ENCODE measurements at places on chromosomes 12 and 14.

DNA sequence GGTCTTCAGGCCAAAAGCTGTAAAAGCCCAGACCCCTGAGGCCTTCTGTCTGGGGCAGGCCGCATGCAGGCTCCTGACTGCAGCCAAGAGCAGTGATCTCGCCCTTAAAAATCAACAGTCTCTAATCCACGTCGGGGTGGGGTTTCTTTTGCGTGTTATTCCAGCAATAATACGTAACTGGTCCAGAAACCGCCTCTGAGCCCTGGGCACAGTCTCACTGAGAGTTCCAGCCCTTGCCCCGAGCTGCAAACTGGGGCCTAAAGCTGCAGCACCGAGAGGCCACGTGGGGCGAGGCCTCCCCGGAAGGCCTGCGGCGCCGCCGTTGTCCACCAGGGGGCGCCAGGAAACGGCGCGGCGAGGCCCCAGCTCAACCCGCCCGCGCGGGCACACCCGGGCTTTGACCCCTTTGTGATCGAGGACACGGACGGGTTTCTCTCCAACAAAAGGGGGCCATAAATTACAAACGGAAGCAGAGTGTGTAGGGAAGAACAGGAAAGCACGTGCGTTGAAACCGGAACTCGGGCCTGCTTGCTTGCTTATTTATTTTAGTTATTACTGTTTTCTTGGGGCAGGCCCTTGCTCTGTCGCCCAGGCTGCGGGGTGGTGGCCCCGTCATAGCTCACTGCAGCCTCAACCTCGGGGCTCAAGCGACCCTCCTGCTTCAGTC lies 87.2 kb downstream of the NINJ2 start:
- DNase-seq: peak; percentile 70

DNA sequence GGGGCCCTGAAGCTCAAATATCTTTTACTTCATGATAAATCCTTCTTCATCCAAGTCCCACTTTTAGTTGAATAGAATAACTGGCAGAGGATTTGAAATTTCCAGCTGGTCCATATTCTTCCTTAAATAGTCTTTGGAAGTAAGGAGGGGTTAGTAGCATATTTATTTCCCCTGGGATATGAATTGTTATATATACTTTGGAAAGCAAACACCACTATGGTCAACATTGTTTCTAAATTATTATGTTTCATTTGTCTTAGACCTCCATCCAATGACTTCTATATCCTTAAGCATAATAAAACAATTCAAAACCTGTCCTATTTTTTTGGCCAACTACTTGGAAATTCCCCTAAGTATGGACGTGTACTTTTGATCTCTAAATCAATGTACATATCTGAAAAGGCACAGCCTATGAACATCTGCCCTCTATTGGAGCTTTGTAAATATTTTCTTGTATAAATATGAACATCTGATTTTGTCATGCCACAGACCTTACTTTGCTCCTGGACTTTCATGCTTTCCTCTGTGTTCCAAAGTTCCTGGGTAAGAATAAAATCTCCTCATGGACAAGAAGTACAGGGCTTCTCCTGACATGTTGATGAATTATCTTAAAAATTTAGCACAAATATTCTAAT lies 1212.0 kb downstream of the GALC start:
- DNase-seq: no peak

DNA sequence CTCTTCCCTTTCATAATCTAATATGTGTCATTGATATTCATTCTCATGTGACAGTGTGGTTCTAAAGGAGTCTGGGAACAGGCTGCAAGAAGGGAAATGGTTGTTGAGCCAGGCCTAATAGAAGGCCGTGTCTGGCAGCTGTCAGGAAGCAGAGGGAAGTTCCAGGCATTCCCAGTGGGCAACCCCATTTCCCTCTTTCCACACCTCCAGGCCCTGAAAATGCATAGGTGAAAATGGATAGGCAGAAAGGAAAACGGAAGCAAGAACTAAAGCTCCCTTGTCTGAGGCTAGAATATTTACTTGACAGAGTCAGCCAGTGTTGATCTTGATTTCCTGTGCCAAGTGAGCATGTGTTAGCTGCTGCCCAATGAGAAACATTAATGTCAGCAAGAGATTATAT lies 97.7 kb downstream of the PPM1A start:
- no peak for DNase-seq

GRCh38 chr12:19801941-19802340 lies 362.6 kb downstream of the AEBP2 start:
- no peak for DNase-seq

GRCh38 chr12:14454098-14454907 lies 88.8 kb downstream of the ATF7IP start:
- DNase-seq: no peak

DNA sequence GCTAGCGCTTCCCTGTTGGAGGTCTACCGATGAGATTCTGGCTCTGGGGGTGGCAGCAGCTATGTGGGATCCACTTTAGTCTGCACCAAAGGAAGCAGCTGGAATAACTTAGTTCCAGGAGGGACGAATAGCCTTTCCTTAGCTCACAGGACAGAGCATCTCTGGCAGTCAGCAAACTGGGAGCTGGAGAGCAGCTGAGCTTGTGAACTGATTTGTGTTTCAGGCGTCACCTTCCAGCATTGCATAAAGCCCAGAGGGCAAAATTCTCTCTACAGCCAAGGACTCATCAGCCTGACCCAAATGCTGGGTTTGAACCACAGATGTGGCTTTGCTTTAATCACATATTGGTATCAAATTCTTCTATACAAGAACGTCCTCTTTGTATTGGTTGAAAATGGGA lies 81.9 kb upstream of the PELI2 start:
- no peak for DNase-seq
